Mucosa of descending colon (tissue), 3 donors: ENCODE measurements at places on chromosomes 3 and 15. TPM values are rescaled to one million over a fixed set of nuclear protein-coding genes. Genes with fewer than 3 reads are reported as not detected.
A peak's percentile ranks its signal among the peaks of the same experiment; 100 is the strongest.

GRCh38 chr15:70140543-70141375 lies 43.0 kb upstream of the TLE3 start:
- peak; percentile 69 for DNase-seq

- no peak for DNase-seq
Measured at GRCh38 chr3:126161309-126161708, 19.1 kb downstream of the ALDH1L1 start.

- DNase-seq: no peak
Measured at GRCh38 chr3:99789011-99789721, 28.5 kb upstream of the CMSS1 start.

GRCh38 chr15:90620379-90621067 lies 90.8 kb downstream of the CRTC3 start:
- no peak for DNase-seq

The ADAMTS9 gene
- 20.5 TPM for total RNA-seq
